ENCODE measurements at places on chromosomes 2 and 18.

GRCh38 chr2:112685271-112685884 lies 35.4 kb upstream of the NT5DC4 start:
- no peak for DNase-seq

- DNase-seq, result no peak
Measured at GRCh38 chr18:28689588-28689987, 512.7 kb upstream of the CDH2 start.

DNA sequence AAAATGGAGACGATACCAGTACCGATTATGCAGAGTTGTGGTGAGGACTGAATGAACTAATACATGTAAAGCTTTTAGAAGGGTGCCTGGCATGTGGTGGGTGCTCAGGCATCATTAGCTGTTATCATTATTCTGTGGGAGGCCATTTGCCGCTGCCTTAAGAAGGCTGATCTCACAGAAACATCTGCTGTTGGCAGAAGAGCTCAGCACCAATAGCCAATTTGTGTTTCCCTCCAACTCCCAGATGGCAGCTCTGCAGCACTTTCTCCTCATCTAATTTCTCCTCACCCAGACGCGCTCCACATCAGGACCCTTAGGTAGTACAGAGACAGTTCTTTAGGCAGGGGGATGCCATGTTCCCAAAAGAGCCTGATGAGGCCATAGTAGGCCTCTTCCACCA lies 15.8 kb upstream of the CYP1B1 start:
- no peak for DNase-seq

GRCh38 chr2:201881741-201882140 lies 75.4 kb downstream of the CDK15 start:
- DNase-seq, result no peak

- peak; percentile 16 for DNase-seq
Measured at GRCh38 chr18:56431551-56431950, 206.8 kb downstream of the TXNL1 start.

DNA sequence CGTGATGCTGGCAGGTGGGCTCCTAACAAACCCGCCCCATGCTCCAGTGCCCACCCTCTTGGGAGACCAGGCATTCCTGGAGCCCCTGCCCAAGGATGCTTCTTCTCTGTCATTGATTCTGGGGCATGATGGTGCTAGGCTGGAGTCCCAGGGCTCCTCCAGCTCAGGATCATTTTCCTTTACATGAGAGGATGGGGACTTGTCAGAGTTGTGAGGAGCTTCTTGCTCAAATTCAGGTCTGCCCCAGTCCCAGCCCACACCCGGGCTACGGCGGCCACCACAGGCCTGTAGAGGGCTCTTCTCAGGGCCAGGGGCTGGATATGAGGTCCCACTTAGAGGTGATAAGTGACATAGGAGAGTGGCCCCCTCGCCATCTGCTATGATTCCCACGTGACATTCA lies 141.1 kb upstream of the COPS8 start:
- DNase-seq, result no peak

DNA sequence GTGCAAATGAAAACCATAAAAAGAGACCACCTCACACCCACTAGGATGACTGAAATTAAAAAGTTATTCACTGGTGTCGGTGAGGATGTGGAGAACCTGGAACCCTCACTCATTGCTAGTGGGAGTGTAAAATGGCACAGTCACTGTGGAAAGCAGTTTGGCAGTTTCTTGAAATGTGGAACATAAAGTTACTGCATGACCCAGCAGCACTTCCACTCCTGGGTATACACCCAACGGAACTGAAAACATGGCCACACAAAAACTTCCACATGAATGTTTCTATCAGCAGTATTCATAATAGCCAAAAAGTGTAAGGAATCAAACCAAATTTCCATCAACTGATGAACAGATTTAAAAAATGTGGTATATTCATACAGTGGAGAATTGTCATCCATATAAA lies 65.1 kb upstream of the SLC66A3 start:
- no peak for DNase-seq

- no peak for DNase-seq
Measured at GRCh38 chr2:8329660-8330622, 351.9 kb upstream of the ID2 start.

Data from T47D (cell line).